ENCODE measurements at places on chromosomes 7 and 10.

DNA sequence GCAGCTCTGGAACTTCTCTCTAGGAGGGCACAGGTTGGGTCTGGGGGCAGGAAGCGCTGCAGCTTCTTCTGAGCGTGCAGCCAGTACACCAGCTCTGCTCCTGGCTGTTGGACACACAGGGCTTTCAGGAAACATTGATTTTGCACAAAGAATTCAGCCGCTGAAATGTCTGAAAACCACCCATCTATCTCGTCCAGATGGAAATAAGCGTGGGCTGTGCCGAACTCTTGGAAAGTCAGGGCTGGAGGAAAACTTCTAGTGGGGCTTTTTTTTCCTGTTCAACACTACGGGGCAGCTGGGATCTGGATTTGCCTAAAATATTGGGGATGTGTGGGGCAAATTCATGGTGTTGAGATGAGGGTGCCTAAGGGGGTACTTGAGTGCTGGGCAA, 31.2 kb downstream of the PALD1 start:
- no peak for DNase-seq

- no peak for DNase-seq
These were observed 5.1 kb downstream of the UNCX start for GRCh38 chr7:1237704-1238255.

DNA sequence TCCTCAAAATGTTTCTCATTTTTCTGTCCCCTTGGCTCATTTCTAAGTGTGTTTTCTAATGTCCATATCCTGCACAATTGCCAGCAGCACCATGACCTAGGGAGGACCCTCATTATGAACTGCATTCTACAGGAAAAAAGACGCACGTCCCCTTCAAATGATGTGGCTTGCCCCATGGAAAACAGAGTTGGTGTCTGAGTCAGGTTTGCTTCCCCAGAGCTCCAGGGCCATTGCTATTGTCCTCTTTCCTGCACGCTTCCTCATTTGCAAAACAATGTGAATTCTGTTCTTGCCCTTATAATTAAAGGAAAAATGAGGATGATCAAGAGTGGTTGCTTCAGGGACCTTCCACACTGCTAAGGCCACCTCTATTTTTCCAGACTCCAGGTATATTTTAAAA, 14.7 kb upstream of the ASB4 start:
- no peak for DNase-seq

- DNase-seq: no peak
These were observed 75.1 kb downstream of the MAD1L1 start for GRCh38 chr7:2157473-2158279.

DNA sequence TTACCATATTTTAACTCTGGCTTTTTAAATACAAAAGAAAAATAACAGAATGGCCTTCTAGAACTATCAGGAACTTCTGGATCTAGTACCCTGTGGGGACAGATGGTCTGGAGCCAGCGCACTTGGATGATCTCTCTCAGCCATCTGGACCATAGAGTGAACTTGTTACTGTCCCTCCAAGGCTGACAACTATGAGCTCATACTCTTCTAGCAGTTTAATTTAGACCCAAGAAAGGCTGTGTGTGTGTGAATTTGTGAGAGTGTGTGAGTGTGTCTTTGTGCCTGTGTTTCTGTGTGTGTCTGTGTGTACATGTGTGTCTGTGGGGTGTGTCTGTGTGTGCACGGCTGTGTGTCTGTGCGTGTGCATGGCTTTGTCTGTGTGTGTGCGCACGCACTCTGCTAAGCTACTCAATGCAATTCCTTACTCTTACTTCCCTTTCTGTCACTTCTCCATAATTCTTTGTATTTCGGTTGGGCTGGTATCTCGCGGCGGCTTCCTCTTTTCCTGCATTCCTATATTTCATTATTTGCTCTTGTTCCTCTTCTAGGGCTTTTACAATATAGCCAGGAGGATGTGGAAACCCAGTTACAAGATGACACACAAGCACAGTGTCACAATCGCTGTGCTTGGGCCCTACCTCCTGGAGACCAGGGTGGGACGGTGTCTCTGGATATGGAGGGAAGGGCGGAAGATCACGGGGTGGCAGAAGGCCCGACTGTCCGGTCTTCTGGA, 51.9 kb downstream of the IKZF1 start:
- no peak for DNase-seq

GRCh38 chr7:16648551-16648950, 2.6 kb downstream of the BZW2 start:
- DNase-seq: no peak

- DNase-seq: no peak
These were observed 62.4 kb downstream of the ARHGAP12 start for GRCh38 chr10:31866118-31866670.

DNA sequence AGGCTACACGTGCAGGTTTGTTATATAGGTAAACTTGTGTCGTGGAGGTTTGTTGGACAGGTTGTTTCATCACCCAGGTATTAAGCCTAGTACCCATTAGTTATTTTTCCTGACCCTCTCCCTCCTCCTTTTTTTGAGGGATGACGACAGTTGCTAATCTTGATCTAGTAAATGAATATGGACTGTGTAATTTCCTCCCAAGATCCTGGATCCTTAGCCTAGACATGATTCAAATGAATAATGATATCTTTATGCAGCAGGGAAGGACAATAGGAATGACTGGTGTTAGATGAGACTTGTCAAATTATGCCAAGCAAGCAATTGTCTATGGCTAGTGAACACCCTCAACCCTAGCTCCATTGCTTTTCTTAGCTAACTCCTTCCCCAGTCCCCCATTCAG, 156.2 kb downstream of the PLPP4 start:
- DNase-seq: no peak

DNA sequence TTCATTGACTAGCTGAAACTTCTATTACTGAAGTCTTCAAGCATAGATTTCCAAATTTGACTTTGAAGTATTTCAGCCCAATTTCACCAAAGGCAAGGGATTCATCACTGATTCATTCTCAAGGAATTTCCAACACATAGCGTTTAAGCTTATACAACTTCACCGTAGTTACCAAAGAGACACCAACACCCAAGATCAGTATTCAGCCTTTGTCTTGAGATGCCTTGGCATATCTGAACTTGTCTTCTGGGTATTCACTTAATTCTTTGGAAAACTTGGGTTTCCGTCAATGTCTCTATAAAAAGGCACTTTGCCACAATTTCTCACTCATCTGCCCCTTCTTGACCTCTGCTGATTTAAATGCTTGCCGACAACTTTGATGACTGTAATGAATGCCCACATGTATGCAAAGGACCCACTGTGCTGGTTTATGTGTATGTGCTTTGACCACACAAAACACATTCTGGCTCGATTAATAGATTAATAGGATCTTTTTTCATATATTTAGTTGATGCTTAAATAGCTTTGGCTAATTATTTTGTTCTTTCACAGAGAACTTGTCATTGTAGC, 49.6 kb downstream of the TES start:
- no peak for DNase-seq

DNA sequence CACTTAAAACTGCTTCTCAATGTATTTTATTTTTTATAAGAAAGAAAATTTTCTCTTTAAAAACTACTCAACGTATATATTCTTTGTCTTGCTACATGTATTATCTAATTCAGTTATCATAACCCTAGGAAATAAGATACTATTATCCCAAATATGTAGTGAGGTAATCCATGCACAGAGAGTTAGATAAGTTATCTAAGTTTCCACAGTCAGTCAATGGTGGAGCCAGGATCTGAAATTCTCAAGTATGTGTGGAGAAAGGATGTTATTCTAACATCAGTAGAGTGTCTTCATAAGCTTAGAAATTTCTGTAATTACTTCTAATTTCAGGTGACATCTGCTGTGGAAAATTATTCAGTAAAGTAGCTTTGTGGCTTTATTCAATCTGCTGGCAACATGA, 239.9 kb downstream of the CSTF2T start:
- no peak for DNase-seq

DNA sequence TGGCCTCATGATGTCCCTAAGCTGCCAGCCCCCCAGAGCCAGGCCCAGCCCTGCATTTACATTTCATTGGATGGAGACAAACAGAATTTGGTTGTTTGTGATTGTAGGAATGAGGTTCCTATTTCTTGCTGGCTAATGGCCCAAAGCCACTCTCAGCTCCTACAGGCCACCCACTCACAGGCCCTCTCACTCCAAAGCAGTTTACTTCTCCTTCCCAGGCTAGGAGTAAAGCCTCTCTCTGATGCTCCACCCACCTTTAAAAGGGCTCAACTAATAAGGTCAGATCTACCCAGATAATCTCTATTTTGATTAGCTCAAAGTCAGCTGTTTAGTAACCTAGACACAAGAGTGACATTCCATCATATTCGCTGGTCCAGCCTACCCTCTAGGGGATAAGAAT, 11.2 kb upstream of the CUZD1 start:
- no peak for DNase-seq

- no peak for DNase-seq
These were observed 14.0 kb downstream of the MKLN1 start for GRCh38 chr7:131341690-131342089.

DNA sequence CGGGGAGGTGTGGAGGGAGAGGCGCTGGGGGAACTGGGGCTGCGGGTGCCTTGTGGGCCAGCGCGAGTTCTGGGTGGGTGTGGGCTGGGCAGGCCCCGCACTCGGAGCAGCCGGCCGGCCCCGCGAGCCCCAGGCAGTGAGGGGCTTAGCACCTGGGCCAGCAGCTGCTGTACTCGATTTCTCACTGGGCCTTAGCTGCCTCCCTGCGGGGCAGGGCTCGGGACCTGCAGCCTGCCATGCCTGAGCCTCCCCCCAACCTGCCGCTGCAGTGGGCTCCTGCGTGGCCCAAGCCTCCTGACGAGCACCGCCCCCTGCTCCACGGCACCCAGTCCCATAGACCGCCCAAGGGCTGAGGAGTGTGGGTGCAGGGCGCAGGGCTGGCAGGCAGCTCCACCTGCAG, 116.3 kb downstream of the CFTR start:
- DNase-seq: no peak

GRCh38 chr10:78000956-78001472, 28.3 kb downstream of the POLR3A start:
- peak; percentile 47 for DNase-seq

DNA sequence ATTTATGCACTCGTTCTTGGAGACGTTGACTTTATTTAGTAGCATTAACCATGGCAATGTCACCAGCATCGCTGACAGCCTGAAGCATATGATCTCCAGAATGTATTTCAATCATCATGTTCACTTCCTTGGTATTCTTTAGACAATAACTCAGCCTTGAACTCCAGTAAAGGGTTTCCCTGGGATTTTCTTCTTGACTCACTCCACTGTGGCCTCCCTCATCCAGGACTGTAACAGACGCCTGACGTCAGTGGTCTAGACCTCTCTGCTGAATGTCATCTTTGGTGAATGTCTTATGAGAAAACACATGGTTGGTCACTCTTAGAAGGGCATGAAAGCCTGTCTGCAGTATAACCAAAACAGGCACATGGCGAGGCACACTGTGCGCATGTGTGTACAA, 64.4 kb downstream of the EGFR start:
- no peak for DNase-seq

DNA sequence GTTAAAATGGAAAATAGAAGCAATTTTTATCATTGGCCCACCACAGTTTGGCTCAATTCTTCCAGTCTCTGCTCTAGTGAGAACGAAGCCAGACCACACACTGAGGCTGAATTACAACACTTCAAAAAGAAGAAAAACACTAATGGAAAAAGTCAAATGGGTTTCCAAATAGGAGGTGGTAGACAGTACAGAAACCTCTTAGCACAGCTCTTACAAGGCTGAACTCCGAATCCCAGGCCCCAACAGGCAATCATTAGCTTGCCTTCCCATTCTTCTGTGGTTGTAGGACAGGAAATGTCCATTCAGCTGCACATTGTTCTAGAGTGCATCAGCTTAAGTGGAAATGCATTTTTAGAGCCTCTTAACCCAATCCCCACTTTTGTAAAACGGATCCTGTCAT, 115.1 kb upstream of the MEOX2 start:
- DNase-seq: no peak

- no peak for DNase-seq
These were observed 2.2 kb downstream of the MTG1 start for GRCh38 chr10:133396035-133396624.

- DNase-seq: no peak
These were observed 49.8 kb downstream of the ZNF239 start for GRCh38 chr10:43524434-43525247.

GRCh38 chr7:69245646-69246045, 352.6 kb upstream of the AUTS2 start:
- DNase-seq: no peak

- DNase-seq: no peak
These were observed 14.3 kb upstream of the ARHGAP12 start for GRCh38 chr10:31942892-31943291.

DNA sequence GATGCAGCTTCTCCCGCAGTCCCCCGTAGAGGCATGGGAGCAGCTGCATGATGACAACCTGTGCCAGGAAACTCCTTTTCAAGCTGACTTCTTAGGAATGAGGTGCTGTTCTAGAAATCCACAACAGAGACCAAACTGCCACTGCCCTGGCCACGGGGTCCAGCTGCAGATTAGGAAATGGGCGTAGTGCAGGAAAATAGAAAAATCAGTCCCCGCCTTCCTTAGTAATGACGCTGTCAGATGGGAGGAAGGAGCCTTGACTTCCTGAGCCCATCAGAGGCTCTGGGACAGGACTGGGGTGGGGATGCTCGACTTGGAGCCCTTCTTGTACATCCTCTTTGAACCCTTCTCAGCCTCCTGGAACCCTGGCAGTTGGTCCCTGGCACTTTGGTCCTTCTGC, 227.8 kb upstream of the GRB10 start:
- DNase-seq: no peak

GRCh38 chr10:10792681-10793080, 225.0 kb upstream of the CELF2 start:
- no peak for DNase-seq

- no peak for DNase-seq
These were observed 20.4 kb downstream of the NUDCD3 start for GRCh38 chr7:44470135-44470479.

GRCh38 chr10:104054430-104054829, 31.2 kb downstream of the COL17A1 start:
- DNase-seq: no peak

DNA sequence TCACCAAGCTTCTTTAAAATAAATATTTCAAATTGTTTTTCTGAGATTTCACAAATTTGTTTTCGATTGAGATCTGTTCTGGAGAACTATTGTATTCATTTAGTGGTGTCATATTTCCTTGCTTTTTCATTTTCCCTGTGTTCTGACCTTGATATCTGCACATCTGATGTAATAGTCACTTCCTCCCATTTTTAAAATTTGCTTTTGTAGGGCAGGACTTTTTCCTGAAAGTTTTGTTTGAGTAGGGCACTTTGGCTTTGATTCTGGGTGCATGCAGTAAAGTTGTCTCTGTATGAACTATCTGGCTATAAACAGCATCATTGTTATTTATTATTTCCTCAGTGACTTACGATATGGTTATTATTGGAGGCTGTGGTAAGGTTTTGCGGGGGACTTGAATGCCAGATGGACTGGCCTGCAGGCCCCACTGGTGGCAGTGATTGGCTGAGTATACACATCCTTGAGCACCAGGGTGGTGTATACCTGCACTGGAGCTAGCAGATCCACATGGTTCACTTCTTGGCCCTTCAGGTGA, 83.6 kb downstream of the CSTF2T start:
- DNase-seq: no peak

- DNase-seq: peak; percentile 17
These were observed 10.1 kb upstream of the MYL7 start for GRCh38 chr7:44150966-44151941.
